ENCODE measurements at places on chromosomes 11 and 22. TPM values are rescaled to one million over a fixed set of nuclear protein-coding genes. Genes with fewer than 3 reads are reported as not detected.

GRCh38 chr11:133927690-133928627, 28.8 kb downstream of the IGSF9B start:
- DNase-seq: peak; percentile 66

- DNase-seq: no peak
These were observed 802.4 kb downstream of the TBC1D22A start for GRCh38 chr22:47564651-47565434.

- no peak for DNase-seq
These were observed 24.2 kb upstream of the FLI1 start for GRCh38 chr11:128669506-128670270.

GRCh38 chr22:26033071-26033470, 136.2 kb upstream of the SEZ6L start:
- DNase-seq: no peak

DNA sequence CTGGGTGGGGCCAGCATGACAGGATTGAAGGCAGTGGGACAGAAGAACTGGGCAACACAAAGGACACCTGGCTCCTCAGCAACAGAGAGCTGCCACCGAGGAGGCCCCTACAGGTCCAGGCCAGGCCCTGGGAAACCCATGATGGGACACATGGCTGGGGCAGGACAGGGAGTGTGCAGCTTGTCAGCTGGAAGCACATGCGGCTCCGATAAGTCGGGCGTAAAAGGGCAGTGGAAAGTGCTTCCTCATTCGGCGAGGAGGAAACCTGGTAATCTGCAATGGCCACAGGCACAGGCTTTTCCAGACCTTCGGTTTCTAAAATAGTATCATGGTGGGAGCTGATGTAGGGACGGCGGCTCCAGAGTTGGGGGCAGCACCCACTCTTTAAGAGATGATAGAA, 16.5 kb downstream of the GNAZ start:
- DNase-seq: no peak

- peak; percentile 56 for DNase-seq
These were observed 71.4 kb downstream of the CHST1 start for GRCh38 chr11:45593992-45594391.

The UCP2 gene
- 0.63 TPM for total RNA-seq

The C11orf98 gene
- 73.7 TPM for total RNA-seq

The MAP6 gene
- total RNA-seq: not detected

The GRAP2 gene
- total RNA-seq: 2.2 TPM

The MS4A6A gene
- not detected for total RNA-seq

Data from SK-MEL-5 (cell line).